Dermis blood vessel endothelial cell (primary cell): ENCODE measurements at places on chromosomes 3 and 15. TPM values are rescaled to one million over a fixed set of nuclear protein-coding genes. Genes with fewer than 3 reads are reported as not detected.

The MRPS25 gene
- 25.4 and 34.0 TPM in 2 replicates for total RNA-seq

The CHAC1 gene
- total RNA-seq, result 2.2 and 2.9 TPM in 2 replicates

The TRIM59 gene
- total RNA-seq, result 19.7 and 30.5 TPM in 2 replicates

The RNU5B-1 gene
- not detected in 2 replicates for total RNA-seq

The BCHE gene
- total RNA-seq, result 11.6 and 20.4 TPM in 2 replicates

The OR5H6 gene
- not detected in 2 replicates for total RNA-seq

The INKA1 gene
- total RNA-seq, result 14.0 and 28.8 TPM in 2 replicates

The EID1 gene
- total RNA-seq, result 281 and 342 TPM in 2 replicates

The P4HTM gene
- total RNA-seq, result 12.1 and 16.5 TPM in 2 replicates

The GPR176 gene
- total RNA-seq, result 12.6 and 14.0 TPM in 2 replicates

The LMAN1L gene
- total RNA-seq, result not detected in 2 replicates

The SLC51B gene
- not detected in 2 replicates for total RNA-seq

The TOPBP1 gene
- 35.7 and 51.7 TPM in 2 replicates for total RNA-seq

The SLC7A14 gene
- under 0.01 and 0.14 TPM in 2 replicates for total RNA-seq

The TXNRD3 gene
- total RNA-seq, result 7.3 and 9.4 TPM in 2 replicates

The SST gene
- not detected in 2 replicates for total RNA-seq

The UROC1 gene
- total RNA-seq, result 0.19 TPM in 1 of 2 replicates, not detected in the other

The GOLGA8S gene
- 0.05 TPM in 1 of 2 replicates, not detected in the other for total RNA-seq

The ST8SIA2 gene
- under 0.01 TPM in 1 of 2 replicates, not detected in the other for total RNA-seq

The KY gene
- total RNA-seq, result not detected in 2 replicates

The CLEC3B gene
- 0.88 and 6.3 TPM in 2 replicates for total RNA-seq

The RBP2 gene
- total RNA-seq, result not detected in 2 replicates

The LPP gene
- 45.8 and 57.7 TPM in 2 replicates for total RNA-seq

The FANCD2OS gene
- total RNA-seq, result not detected in 2 replicates

The VWA5B2 gene
- 0.05 and 0.17 TPM in 2 replicates for total RNA-seq

The ZCWPW2 gene
- total RNA-seq, result 0.19 TPM in 1 of 2 replicates, not detected in the other

The GP9 gene
- not detected in 2 replicates for total RNA-seq

The PIGZ gene
- total RNA-seq, result 3.9 and 7.0 TPM in 2 replicates

The SERPINI2 gene
- total RNA-seq, result not detected in 2 replicates

The LIPH gene
- total RNA-seq, result 0.19 TPM in 1 of 2 replicates, not detected in the other

The CHRNA3 gene
- not detected in 2 replicates for total RNA-seq

The KLHL24 gene
- total RNA-seq, result 102 and 139 TPM in 2 replicates

The ANKRD63 gene
- not detected in 2 replicates for total RNA-seq

The HDGFL3 gene
- total RNA-seq, result 138 and 168 TPM in 2 replicates

The TRPM7 gene
- total RNA-seq, result 37.1 and 40.2 TPM in 2 replicates

The UBA7 gene
- total RNA-seq, result 44.2 and 58.5 TPM in 2 replicates

The AGTR1 gene
- total RNA-seq, result under 0.01 TPM in 1 of 2 replicates, not detected in the other

The ACKR4 gene
- total RNA-seq, result 0.85 and 0.93 TPM in 2 replicates

The PRICKLE2 gene
- total RNA-seq, result 2.5 and 3.2 TPM in 2 replicates

The SAMD7 gene
- total RNA-seq, result not detected in 2 replicates

The FBXL22 gene
- total RNA-seq, result 0.09 TPM in 1 of 2 replicates, not detected in the other

The ATP10A gene
- total RNA-seq, result 0.05 and 0.17 TPM in 2 replicates

The GHRL gene
- total RNA-seq, result 0.19 and 0.68 TPM in 2 replicates

The SLC9C1 gene
- 0.14 and 0.85 TPM in 2 replicates for total RNA-seq

The CHRNB4 gene
- total RNA-seq, result not detected in 2 replicates

The HYAL1 gene
- 11.4 and 30.6 TPM in 2 replicates for total RNA-seq

The MEX3B gene
- total RNA-seq, result 9.7 and 11.6 TPM in 2 replicates

The LOXL1 gene
- total RNA-seq, result 0.68 and 0.70 TPM in 2 replicates

The NR1I2 gene
- under 0.01 TPM in 1 of 2 replicates, not detected in the other for total RNA-seq

The ERC2 gene
- total RNA-seq, result 0.79 and 2.4 TPM in 2 replicates
